Caudate nucleus (tissue), 63 donors: ENCODE measurements at places on chromosomes 13 and 19.

DNA sequence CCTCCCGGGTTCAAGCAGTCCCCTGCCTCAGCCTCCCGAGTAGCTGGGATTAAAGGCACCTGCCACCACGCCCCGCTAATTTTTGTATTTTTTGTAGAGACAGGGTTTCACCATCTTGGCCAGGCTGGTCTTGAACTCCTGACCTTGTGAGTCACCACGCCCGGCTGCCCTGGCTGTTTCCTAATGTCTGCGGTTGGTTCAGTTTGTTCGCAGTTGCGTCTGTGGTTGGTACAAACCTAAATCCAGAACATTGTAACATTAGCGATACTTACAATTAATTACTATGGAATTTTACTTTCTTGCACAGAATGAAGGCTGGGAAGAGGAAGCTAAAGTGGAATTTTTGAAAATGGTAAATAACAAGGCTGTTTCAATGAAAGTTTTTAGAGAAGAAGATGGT lies 38.1 kb downstream of the RNF17 start:
- DNase-seq: no peak

DNA sequence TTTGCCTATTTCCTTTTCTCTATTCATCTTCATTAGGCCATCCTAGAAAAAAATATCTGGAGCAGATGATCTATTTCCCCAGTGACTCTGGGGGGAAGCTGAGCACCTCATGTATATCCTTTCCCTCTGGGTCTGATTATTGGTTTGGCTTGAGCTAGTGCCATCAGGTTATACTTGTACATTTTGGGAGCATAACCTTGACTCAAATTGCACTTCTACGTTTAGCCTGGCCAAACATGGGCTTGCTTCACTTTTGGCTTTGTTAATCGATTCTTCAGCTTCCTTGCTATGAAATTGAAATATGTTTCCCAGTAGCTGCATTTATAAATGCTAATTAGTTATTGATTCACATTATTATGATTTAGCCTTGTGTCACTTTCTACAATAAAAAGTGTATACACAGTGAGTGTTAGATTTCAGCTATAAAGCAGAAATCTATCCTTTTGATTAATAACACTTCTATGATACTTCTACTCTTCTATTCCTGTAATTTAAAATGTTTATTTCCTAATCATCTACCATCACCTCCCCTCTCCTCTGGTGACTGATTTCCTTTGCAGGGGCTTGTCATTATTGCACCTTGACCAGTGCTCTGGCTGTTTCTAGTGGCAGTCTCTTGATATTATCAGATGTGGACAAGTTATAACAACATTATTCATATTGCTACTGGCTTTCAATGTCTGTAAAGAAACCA lies 37.3 kb downstream of the TNFSF11 start:
- DNase-seq: no peak

- DNase-seq: no peak
Measured at GRCh38 chr13:40316301-40316700, 350.1 kb downstream of the FOXO1 start.

DNA sequence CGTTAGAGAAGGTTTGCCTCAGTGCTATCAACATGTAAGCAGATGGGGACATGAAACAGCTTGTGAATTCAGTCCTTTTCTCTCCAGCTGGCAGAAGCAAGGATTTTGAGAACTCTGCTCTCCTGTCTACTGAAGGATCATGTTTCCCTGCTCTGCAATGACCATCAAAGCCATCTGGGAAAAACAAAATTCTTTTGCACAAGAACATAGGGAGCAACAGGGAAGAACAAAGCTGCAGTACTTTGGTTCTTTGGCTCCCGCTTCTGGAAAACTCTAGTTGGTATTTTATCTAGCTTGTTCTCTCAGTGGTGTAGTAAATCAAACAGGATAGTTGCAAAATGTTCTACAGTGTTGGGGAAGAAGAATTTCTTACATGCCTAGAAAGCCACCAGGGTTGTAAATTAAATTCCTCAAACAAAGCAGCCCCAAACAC lies 270.4 kb downstream of the ENOX1 start:
- DNase-seq: no peak

DNA sequence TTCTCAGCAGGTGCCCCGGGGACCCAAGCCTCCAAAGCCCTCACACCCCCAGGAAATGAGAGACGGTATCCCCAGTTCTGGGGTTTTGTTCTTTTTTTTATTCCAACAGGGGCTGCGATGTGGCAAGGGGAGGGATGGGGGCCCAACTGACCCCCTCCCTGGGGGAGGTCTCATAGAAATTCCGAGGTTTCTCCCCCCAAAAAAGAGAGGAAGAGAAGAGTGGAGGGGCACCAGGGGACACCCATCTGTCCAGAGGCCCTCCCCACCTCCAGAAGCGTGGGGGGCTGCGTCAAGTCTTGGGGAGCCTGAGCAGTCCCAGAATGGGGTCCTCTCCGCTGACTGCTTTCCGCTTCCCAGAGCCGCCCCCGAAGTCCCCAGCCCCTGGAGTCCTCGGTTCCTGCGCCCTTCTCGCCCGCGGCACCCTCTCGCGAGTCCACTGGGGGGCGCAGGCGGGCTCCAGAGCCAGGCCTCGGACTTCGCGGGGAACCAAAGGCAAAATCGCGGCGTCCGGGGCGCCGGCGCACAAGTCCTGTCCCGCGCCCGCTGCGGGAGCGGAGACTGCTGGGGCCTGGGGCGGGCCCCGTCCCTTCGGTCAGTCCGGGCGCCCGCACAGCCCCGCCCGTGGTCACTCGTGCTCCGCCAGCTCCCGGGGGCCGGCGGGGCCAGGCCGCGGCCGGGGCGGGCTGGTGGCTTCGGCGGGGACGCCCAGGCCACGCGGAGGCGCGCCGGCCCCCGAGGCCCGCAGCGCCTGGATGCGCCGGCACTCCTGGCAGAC lies 4.4 kb upstream of the ATP1A3 start:
- DNase-seq: no peak

GRCh38 chr19:51688671-51689571 lies 4.2 kb upstream of the SPACA6 start:
- DNase-seq: peak; percentile 86

- no peak for DNase-seq
Measured at GRCh38 chr19:10981252-10981895, 20.5 kb downstream of the SMARCA4 start.

DNA sequence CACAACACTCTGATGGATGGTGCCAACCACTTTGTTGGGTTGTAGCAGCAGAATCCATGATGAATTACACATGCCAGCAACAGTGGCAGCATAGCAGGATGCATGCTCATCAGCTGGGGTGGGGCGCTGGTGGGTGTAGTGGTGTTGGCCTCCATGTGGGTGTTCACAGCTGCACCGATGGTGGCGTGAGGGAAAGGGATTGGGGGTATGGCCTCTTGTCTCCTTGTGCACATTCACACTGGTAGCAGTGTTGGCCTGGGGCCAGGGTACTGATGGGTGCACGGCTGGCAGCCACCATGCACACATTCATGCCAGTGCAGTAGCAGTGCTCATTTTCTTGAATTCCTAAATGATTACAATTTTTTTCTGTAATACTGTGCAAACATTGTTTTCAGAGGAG lies 2748.8 kb upstream of the PCDH20 start:
- no peak for DNase-seq

DNA sequence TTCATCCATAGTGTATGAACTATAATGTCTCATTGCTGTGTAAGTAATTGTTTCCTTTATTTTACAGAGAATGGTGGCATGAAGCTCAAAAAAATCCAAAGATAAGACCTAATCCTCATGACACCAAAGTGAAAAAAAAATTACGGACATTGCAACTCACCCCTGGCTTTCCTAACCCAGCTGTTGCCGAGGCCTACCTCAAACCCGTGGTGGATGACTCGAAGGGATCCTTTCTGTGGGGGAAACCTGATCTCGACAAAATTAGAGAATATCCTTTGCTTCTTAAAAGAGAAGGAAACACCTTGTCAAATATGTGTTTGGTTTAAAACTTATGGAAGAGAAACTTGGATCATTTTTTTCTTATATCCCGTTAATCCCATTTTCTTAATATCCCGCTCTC lies 26.3 kb downstream of the ERCC5 start:
- DNase-seq: no peak

- no peak for DNase-seq
Measured at GRCh38 chr13:111551204-111551820, 230.9 kb downstream of the TEX29 start.

DNA sequence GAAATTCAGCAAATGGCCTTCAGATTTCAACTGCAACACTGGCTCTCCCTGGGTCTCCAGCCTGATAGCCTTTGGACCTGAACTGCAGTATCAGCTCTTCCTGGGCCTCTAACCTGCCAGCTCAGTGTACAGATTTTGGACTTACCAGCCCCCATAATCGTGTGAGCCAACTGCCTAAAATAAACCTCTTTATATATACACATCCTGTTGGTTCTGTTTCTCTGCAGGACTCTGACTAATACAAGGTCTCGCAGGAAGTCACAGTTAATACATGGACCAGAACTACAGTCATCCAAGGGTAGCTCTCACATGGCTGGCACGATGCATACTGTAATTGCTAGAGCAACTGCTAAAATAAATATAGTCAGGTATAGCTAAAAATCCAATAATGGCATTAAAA lies 85.1 kb downstream of the KATNAL1 start:
- DNase-seq: no peak

GRCh38 chr13:114230117-114230516 lies 4.6 kb upstream of the CDC16 start:
- DNase-seq: no peak

DNA sequence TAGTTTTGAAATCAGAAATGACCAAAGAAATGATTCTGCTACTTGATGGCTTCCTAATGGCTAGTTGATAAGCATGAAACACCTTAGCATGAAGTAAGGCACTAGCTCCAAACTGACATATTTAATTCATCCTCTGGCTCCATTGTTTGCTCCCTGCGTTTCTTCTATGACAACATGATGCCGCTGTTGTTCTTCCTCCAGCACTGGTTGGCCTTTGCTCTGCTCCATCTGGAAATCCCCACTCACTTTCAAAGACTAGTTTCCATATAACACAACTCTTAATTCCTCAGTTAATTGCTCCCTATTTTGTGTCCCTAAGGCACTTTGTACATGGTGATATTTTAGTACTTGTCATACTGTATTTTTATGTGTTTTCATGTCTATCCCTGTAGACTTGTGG lies 151.6 kb downstream of the GPC6 start:
- DNase-seq: no peak

DNA sequence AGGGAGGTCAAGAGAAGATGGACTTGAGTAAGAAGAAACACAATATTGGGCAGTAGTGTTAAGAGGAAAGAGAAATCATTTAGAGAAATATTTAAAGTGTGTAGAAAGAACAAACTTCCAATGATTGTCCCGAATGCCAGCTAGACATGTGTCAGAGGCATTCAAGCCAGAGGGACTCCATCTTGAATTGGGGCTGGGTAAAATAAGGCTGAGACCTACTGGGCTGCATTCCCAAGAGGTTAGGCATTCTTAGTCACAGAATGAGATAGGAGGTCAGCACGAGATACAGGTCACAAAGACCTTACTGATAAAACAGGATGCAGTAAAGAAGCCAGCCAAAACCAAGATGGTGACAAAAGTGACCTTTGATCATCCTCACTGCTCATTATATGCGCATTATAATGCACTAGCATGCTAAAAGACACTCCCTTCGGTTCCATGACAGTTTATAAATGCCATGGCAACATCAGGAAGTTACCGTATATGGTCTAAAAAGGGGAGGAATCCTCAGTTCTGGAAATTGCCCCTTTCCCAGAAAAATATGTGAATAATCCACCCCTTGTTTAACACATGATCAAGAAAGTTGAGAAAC lies 127.0 kb upstream of the IPO5 start:
- no peak for DNase-seq

DNA sequence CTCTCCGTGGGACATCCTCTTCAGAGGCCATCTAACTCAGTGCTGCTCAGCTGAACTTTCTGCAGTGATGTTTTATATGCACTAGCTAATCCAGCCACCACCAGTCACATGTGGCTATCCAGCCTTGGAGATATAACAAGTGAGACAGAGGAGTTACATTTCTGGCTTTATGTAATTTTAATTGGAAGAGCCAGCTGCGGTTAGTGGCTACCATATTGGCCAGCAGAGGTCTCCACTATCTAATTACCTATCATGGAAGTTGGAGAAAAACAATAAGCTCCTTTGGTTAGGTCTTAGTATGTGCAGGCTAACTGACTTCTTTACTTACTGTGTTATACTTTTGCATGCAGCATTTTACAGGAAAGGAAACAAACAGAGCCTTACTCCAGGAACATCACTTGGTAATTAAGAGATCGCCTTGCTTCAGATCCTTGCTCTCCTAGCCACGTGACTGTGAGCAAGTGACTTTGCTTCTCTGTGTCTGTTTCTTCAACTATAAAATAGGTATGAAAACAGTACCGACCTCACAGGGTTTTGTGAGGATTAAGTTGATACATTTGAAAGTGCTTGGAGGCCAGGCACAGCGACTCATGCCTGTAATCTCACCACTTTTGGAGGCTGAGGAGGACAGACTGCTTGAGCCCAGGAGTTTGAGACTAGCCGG lies 1.6 kb upstream of the KLK10 start:
- DNase-seq: no peak

DNA sequence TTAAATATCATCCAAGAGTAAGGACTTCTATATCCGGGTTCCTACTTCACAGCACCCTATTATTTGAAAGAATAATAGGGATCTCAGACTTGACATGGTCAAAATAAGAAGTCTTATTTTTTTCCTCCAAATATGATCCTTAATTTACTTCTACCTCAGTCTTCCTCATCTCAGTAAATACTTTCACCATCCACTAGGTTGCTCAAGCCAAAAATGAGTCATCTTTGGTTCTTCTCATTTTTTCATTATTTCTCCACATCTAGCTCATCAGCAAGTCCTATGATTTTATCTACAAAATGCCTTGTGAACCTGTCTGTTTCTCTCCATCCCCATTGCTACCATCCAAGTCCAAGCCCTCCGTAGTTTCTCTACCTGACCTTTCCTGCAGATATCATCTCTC lies 121.9 kb upstream of the GJB6 start:
- DNase-seq: no peak

DNA sequence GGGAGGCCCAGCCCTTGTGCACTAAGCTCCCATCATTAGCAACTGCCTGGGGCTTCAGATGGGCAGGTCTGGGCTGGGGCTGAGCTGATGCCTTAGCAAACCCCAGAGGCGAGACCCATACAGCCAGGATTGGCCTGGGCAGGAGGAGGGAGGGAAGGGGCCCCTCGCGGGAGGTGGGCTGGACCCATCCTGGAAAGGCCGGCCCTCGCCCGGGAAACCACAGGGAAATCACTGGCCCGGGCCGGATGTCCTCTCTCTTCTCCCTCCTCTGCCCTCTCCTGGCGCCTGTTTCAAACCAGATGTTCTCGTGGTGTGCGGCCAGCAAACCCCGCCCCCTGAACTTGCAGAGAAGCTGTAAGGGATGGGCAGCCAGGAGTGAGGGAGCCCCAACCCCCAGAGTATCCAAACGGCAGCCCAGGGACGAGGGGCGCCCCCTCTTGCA lies 43.1 kb downstream of the TMEM255B start:
- DNase-seq: no peak

DNA sequence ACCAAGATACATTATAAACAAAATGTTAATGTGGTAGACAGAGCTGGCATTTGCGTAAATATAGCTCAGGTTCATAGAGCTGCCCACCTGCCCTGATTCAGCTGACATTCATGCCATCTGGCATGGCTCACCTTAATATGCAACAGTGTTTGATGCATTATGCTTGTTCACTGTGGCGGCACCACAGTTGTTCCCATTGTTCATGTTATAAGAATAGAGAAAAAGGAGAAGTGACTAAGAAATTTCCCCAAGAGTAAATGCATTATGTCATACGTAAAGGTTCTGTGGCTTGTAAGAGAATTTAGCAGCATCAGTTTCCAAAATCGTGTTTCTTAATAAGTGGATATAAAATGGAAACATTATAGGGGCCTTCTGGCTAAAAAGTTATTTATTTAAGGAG lies 4.5 kb downstream of the CCNA1 start:
- no peak for DNase-seq

GRCh38 chr19:7561325-7561724 lies 25.8 kb downstream of the PNPLA6 start:
- no peak for DNase-seq
